Stimulated activated CD4-positive, alpha-beta T cell treated with anti-CD3 and anti-CD28 coated beads, TNF-alpha, amount 100 ng/mL, for 4 hours (primary cell): ENCODE measurements at places on chromosomes 3 and 15.

- DNase-seq, result no peak
These were observed 65.1 kb upstream of the LCTL start for GRCh38 chr15:66630801-66631351.

GRCh38 chr15:56715220-56715619 is 18.1 kb downstream of the ZNF280D start:
- DNase-seq, result no peak

DNA sequence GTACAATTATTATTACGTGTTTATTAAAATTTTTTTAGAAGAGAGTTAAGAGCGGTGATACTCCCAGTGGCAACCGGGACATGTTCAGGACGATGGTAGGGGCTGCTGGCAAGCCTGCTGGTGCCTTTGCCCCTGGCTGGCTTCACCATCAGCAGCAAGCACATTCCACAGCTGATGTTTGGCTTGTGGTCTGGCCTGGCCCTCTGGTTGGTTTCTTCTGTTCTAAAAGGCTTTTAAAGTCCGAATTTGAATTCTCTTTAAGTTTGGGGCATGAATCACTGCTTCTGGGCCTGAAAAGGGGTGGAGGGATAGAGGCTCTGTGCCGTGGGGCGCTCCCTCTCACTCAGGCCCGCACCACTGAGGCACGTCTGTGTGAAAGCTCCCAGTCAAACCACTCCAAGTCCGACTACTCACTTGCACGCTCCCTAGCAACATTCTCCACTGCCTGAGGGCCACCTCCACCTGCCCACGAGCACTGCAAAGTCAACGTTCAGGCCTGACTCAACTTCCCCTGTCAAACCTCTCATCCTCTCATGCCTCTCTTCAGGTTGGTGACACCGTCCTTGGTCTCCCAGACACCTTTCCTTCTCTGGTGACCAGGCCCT is 10.1 kb downstream of the ITGA11 start:
- DNase-seq, result no peak

GRCh38 chr15:80989518-80990478 is at the start of gene MESD:
Gene MESD, minus strand, starts transcription at chr15:80989819. Its CDS starts 28 bp downstream, at chr15:80989791.
- DNase-seq, result peak; percentile 97

GRCh38 chr3:38088126-38089078 is 48.5 kb downstream of the ACAA1 start:
- no peak for DNase-seq

- no peak for DNase-seq
These were observed 31.7 kb downstream of the LSM3 start for GRCh38 chr3:14210290-14210688.

DNA sequence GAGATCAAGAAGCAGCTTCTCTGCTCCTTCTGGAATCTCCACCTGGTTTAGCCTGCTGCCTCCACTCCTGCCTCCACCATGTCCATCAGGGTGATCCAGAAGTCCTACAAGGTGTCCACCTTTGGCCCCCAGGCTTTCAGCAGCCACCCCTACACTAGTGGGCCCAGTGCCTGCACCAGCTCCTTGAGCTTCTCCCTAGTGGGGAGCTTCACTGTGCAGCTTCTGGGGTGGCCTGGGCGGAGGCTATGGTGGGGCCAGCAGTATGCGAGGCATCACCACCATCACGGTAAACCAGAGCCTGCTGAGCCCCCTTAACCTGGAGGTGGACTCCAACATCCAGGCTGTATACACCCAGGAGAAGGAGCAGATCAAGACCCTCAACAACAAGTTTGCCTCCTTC is 2.4 kb upstream of the KPNA4 start:
- DNase-seq, result no peak

- DNase-seq, result no peak
These were observed 24.2 kb upstream of the GALNT15 start for GRCh38 chr3:16150285-16150684.

- DNase-seq, result no peak
These were observed 451.0 kb downstream of the EPHB1 start for GRCh38 chr3:135246027-135246426.

GRCh38 chr3:113243846-113244245 is 32.5 kb downstream of the BOC start:
- DNase-seq, result no peak

- DNase-seq, result no peak
These were observed 371.5 kb upstream of the GOLIM4 start for GRCh38 chr3:168467115-168467714.

- DNase-seq, result no peak
These were observed 55.7 kb downstream of the UMPS start for GRCh38 chr3:124785973-124786372.

DNA sequence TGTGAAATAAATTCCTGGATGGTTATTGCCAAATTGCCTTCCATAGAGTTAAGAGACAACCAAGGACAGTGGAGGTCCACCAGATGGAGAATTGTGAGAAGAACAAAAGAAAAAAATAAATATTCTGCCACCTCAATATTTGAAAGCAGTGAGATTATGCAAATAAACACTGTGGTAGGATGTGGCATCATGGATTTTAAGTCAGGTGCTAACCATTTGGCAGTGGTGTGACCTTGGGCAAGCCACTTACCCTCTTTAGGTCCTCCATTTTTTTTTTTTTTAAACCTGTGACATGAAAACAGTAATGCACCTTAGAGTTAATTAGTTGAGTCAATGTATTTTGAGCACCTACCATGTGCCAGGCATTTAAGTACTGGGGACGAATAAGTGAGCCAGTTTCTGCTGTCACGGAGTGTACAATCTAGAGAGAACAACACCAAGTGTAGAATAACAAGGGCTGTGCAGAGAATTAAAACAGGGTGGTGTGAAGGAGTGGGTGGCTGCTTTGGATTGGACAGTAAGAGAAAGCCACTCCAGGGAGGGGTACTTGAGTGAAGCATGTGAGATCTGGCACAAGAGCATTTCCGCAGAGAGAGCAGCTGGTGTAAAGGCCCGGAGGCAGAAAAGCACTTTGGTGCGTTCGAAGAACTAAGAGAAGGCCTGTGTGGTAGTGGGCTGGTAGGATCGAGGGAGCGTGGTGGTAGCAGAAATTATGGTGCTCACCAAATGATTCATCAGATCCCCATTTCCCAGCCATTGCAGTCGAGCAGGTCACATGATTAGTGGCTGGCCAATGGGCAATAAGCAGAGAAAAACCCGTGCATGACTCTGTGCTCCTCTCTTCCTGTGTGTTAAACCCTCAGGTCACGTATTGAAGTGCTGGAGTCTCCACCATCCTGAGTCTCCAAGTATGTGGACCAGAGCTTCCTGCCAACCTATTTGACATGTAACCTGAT is 39.2 kb downstream of the CCK start:
- DNase-seq, result no peak

DNA sequence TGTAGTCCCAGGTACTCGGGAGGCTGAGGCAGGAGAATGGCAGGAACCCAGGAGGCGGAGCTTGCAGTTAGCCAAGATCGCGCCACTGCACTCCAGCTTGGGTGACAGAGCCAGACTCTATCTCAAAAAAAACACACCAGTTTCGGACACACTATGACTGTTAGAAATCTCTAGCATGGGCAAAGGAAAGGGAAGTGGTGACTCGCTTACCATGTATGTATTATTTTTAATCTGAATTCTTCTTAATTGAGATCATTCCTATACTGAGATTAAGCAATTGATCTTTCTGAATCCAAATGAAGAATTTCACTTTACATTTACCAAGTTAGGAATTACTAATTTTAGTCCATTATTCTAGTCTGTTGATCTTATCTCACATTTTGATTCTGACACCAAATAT is 459.2 kb upstream of the ALCAM start:
- DNase-seq, result no peak

DNA sequence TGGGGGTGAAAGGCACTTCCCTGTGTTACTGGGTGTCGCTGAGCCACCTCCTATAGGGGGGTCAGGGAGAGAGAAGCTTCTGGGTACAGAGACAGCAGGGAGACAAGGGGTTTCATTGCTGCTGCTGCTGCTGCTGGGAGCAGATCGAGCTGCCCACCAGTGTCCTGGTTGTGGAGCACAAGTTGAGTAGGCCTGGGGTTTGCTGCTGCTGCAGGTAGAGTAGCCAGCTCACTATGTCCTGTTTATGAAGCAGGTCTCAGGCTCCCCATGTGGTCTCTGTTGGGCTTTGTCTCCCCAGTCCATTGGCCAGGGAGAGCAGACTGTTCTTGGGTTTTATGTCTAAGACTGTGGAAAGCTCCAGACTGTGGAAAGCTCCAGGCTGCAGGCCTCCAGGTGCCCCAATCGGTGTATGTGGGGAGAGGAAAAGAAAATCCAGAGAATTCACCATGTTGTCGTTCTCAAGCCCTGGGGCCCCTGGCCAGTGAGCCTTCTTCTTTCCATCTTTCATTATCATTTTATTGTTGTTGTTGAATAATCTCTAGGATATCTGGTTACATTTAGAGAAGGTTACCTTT is 157.8 kb downstream of the ADAMTS17 start:
- DNase-seq, result no peak

DNA sequence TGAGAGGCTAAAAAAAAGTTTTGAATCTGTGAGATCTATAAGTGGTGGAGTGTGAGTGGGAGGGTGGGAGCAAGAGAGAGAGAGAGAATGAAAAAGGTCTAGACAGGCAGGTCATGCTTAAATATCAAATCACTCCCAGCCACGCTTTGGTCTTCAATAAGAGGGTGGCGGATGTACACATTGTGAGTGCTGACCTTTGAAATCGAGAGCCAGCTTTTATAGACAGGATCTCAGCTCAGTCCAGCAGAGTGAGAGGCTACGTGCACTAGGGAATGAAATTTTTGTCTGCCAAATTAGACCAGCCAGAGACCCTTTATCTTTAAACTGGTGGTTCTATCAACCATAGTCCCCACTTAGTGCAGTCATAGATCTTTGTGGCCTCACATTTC is 342.3 kb upstream of the PROK2 start:
- no peak for DNase-seq

GRCh38 chr15:93862791-93863190 is 368.6 kb upstream of the MCTP2 start:
- no peak for DNase-seq

DNA sequence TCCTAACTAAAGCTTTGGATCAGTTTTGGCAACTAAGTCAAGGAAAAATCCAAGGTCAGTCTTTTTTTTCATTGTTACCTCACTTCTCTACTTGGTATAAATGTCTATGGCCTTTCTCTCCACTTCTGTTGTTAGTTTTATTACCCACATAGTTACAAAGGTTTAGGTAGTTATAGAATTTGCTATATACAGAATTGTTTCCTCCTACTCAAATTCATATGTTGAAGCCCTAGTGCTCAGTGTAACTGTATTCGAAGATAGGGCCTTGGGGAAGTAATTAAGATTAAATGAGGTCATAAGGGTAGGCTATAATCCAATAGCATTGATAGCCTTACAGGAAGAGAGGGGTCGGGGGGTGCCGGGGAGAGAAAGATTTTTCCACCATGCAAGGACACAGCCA is 19.7 kb upstream of the STIMATE start:
- no peak for DNase-seq

DNA sequence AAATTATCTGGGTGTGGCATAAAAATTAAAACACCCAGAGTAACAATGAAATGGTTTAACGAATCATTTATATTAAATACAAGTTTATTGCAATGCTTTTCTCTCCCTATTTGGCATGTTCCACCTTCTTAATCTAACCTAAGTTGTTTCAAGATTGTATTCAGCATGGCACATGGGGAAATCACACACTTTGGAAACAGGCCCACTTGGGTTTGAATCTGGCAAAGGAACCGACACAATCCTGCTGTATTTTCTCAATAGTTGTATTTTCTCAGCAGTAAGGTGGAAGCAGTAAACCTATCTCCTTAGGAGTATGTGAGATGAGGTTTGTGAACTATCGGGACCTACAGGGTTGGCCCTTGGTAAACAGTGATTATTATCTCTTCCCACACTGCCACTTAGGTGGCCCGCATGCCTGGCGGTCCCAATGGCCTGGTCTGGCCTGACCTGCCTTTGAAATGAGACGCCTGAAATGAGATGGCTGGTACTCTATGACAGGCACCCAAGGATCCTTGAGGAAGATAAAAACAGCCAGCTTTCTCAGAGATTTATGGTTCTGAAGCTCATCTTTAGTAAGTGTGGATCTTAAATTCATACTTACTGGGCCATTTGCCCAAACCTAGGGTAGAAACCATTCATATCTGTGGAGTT is 45.3 kb upstream of the VILL start:
- no peak for DNase-seq

DNA sequence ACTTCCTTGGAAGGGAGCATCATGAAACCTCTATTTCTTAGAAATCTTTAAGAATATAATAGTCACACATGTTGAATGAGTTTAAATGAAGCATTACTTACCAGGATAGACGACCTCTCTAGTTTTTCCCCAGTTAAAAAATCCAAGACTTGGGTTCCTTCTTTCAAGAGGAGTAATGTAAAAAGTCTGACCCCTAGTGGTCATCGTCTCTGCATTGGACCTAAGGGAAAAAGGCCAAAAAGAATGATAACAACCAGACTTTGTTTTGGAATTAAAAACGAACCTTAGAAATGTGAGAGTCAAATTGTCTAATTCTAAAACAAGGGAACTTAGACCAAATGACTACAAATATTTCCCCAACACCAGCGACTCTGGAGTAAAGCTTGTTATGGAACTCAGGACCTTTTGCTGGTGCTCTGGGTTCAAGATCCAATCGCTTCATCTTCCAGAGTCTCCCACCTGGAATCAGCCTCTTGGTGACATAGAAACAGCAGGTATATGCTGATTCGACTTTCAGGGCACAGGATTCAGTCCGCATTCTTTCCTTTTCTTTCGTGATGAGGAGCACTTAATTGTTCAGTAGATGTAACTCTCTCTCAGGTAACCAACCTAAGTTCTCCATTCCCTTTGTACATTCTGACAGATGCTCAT is 214.8 kb upstream of the TPRG1 start:
- DNase-seq, result no peak

DNA sequence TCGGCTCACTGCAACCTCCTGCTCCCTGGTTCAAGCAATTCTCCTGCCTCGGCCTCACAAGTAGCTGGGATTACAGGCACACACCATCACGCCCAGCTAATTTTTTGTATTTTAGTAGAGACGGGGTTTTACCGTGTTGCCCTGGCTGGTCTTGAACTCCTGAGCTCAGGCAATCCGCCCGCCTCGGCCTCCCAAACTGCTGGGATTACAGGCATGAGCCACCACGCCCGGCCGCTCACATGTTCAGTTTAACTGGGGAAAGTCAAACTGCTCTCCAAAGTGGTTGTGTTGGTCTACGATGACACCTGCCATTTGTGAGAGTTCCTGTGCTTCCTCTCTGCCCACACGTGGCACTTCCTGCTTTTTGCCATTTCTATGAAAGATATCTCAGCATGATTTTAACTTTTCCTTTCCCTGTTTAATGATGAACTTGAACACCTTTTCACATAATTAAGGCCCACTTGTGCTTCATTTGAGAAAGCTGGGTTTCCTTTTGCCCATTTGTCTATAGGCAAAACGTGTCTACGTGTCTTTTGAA is 877 bp upstream of the GP5 start:
- DNase-seq, result no peak

DNA sequence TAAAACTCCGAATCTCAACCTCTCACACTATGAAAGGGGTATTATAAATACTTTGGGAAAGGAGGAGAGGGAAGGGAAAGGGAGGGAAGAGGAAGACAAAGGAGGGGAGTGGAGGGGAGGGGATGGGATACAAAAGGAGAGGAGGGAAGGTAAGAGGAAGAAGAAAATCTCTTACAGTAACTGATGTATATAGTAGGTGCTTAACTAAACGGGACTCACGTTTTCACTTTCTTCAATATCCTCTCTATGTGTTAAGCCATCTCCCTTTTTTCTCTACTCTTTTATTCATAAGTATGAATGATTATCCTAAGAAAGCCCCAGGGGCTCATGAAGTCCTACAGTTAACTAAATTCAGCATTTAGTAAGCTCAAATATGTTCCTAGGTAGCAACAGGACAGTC is 729.6 kb upstream of the NR2F2 start:
- no peak for DNase-seq

- DNase-seq, result no peak
These were observed 12.5 kb downstream of the SPINK8 start for GRCh38 chr3:48320996-48321395.

GRCh38 chr3:167187221-167187620 is 192.9 kb downstream of the ZBBX start:
- DNase-seq, result no peak
